ENCODE measurements at places on chromosomes 12 and 14.
A peak's percentile ranks its signal among the peaks of the same experiment; 100 is the strongest.

DNA sequence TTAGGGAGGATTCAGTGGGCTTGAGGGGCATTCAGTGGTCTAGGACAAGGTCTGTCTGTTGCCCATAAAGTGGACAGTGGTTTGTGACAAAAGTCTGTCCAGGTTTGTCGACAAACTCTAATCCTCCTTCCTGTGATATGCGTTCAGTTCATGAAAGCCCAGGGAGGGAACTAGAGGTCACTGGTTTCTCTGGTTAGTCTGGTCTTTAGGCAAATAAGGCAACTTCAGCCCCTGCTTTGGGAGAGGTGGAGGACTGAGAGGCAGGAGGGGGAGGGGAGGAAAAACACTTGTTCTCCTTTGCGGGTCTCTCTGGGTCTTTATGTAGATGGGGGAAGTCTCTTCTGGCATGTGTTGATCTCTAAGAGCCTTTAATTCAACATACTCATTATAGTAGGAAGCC, 235.1 kb upstream of the PWP1 start:
- no peak for DNase-seq

DNA sequence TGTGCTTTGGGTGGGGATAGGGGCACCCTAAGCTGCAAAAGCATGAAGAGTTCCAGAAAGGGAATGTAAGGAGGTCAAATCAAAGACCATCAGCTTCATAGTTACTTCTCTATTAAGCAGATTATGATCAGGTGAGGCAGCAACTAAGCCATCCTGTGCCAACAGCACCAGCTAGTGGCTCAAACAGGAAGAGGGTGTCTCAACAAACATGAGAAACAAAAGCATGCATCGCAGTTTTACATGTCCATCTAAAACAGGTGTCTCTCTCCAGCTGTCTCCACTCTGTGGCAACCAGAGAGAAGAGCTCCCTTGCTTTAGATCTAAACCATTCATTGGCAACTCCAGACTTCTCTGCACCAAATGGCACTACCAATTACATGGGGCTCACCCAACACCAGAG, 52.9 kb downstream of the ACTN1 start:
- DNase-seq, result peak; percentile 46

GRCh38 chr12:117189725-117190209, 503 bp downstream of the FBXO21 start:
- DNase-seq, result peak; percentile 69

DNA sequence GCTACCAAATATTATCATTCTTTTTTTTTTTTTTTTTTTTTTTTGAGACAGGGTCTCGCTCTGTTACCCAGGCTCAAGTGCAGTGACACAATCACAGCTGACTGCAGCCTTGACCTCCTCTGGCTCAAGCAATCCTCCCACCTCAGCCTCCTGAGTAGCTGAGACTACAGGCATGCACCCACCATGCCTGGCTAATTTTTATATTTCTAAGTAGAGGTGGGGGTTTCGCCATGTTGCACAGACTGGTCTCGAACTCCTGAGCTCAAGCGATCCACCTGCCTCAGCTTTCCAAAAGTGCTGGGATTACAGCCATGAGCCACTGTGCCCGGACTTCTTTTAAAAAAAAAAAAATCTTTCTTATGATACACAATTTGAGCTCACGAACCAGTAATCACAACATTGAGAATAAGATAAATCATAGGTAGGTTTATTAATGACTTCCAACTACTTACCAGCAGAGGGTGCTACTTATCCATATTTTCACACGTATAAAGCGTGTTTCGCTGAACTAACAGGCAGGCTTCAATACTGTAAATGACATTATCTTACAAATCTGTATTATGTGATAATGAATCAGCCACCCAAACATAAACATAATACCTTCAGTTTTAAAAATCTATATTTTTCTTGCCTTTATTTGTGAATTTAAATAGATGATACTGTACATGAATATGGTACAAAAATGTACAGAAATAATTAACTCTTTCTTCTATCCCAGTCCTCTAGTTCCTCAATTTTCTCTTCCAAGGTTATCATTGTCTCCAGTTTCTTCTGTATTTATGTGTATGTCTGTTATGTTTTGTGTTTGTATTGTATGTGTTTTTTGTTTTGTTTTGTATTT, 42.5 kb upstream of the BCAT1 start:
- DNase-seq, result peak; percentile 44

DNA sequence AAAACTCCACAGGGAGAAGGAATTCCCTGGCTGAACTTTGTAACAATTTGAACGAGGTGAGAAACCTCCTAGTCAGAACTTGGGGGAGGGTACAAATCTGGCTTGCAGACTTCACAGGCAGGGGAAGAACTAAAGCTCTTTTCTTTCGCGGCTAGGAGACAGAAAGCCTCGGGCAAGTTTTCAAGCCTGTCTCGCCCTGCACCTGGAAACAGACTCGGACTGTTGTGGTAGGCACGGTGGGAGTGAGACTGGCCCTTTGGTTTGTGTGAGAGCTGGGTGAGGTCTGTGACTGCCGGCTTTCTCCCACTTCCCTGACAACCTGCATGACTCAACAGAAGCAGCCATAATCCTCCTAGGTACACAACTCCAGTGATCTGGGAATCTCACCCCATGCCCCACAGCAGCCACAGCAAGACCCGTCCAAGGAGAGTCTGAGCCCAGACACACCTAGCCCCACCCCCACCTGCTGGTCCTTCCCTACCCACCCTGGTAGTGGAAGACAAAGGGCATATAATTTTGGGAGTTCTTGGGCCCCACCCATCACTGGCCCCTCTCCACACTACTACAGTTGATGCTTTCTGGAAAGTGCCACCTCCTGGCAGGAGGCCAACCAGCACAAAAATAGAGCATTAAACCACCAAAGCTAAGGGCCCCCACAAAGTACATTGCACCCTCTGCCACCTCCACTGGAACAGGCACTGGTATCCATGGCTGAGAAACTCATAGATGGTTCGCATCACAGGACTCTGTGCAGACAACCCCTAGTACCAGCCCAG, 102.7 kb upstream of the ST8SIA1 start:
- peak; percentile 26 for DNase-seq

GRCh38 chr12:2447861-2448260, 346.9 kb upstream of the FKBP4 start:
- no peak for DNase-seq

Measured in A549 (cell line).